Sigmoid colon (tissue), 7 donors: ENCODE measurements at places on chromosomes 3 and 15. TPM values are rescaled to one million over a fixed set of nuclear protein-coding genes. Genes with fewer than 3 reads are reported as not detected.

DNA sequence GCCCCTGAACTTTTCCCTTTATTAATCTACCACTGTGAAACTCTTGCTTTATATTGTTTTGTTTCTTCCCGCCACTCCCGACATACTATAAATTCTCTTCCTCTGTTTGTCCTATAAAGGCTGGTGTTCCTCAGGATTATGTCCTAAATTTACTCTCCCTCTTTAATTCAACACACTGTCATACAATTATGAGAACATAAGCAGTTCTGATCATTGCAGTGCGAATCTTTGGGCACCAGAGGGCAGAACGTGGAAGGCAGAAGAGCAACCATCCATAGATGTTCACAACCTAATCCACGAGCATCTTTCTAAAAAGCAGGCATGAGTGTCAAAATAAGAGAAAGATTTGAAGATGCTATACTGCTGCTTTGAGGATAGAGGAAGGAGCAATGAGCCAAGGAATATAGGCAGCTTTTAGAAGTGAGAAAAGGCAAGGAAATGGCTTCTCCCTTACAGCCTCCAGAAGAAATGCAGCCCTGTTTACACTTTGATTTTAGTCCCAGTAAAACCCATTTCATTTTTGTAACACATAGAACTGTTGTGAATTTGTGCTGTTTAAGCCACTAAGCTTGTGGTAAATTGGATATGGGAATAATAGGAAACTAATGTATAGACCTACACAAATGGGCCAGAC, 179.4 kb downstream of the GBE1 start:
- no peak for DNase-seq

GRCh38 chr3:183460081-183461055, 31.9 kb upstream of the MCF2L2 start:
- DNase-seq, result no peak

DNA sequence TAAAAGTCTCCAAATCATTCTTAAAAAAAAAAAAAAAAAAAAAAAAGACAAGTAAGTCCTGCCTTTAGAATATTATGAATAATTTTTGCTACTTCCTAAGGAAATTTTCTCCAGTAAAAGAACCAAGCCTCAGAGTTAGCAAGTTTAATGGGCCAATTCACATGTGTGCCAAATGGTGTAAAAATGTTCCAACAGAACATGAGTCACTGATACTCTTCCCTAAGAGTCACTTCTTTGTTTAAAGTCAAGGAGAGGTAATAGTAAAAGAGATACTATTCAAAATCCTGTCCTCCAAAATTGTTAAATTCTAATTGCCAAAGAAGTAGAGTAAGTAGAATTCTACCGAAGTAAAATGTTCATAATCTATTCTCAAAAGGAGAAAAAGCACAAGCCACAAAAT, 17.7 kb upstream of the CPA3 start:
- no peak for DNase-seq

- peak; percentile 34 for DNase-seq
These were observed 155.8 kb downstream of the TBC1D2B start for GRCh38 chr15:77921664-77922063.

- DNase-seq, result no peak
These were observed 52.3 kb upstream of the BNIP2 start for GRCh38 chr15:59741274-59741906.

DNA sequence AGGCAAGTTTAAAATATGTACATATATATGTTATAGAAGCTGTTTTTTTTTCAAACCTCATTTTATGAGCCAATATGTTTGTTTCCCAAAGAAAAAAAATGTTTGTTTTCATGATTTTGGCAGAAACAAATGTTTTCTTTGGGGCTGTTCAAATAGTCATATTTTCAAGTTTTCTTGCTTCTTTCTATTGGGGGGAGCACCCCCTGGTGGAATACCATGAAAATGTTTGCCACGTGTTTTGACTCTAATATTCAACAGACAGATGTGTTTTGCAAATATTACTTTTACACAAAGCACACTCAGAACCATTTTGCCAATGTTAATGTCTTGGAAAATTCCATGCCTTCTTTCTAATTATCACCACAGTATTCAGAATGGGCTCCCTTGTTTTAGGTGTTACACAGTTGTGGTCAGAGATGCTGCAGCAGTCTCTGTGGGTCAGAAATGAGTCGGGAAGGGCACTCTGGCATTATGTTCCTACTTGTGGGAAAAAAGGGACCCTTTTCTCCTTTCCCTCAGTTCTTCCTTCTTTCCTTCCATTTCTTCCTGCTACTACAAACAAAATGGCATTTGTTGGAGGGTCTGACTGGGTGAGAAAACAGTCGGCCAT, 817.0 kb downstream of the TUSC7 start:
- DNase-seq, result no peak

Gene GOLGA8G
- total RNA-seq, result not detected

DNA sequence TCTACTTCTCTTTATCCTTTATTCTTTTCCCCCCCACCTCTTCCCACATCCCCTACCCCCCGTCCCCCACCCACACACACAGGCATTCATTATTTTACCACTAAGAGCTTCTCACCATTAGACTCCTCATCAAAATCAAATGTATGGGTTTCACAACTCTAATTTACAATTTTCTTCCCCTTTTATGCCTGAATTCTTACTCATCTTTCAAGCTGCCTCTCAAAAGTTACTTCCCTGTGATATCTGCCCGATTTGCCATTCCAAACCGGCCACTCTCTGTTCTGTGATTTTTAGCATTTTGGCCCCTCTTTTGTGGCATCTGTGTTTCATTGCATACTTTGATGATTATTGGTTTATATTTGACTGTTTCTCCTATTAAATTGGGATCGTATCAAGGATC, 42.2 kb downstream of the SLC9A9 start:
- no peak for DNase-seq

- DNase-seq, result no peak
These were observed 15.1 kb downstream of the CCDC33 start for GRCh38 chr15:74251131-74251811.

GRCh38 chr3:100516838-100517237, 24.4 kb downstream of the TMEM45A start:
- DNase-seq, result no peak

DNA sequence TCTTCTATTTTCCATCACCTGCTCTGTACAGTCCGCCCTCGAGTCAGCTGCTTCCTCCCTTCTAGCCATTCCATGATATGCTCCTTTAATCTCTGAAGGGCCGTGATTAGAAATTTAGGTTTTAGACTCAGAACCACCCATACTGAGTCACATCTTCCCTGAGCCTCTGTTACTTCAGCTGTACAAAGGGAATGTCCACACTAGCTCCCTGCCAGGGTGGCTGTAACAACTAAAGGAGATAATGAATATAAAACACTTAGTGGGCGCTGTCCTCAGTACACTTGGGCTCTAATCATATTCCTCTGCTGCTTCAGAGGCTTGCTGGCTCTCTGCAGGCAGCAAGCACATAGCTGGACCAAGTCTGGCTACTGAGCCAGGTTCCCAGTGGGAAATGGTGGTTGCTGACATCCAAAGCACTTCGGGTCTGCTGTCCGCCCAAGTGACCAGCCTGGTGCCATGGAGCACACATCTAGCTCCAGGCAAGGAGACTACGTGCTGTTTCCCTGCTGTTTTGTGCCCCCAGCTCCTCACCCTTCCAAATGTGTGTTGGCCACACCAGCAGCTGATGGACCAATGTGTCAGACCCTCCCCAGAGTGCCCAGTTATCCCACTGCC, 901 bp upstream of the CHST14 start:
- no peak for DNase-seq

Gene TTLL13
- total RNA-seq, result not detected

Gene CCDC33
- total RNA-seq, result not detected

GRCh38 chr3:21624524-21624923, 126.5 kb downstream of the ZNF385D start:
- no peak for DNase-seq

Gene CYP19A1
- total RNA-seq, result 0.71 TPM

GRCh38 chr3:158925021-158925420, 123.2 kb downstream of the MFSD1 start:
- no peak for DNase-seq

DNA sequence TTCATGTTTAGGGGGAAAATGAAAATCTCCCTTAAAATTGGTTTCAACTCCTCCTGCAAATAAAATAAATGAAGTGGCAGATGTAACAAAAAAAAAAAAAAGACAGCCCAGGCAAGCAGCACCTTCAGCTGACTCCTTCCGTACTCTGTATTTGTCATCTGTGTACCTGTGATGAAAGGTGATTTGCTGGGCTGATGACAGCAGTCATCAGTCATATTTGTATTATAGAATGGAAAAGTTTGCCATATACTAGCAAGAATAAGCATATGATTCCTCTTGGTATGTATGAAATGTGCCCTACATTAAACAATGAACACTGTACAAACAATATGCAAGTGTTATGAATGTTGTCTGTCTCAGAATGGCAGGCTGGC, 44.1 kb upstream of the WWTR1 start:
- DNase-seq, result no peak

- DNase-seq, result no peak
These were observed 297.4 kb downstream of the PLCL2 start for GRCh38 chr3:17182166-17182565.

DNA sequence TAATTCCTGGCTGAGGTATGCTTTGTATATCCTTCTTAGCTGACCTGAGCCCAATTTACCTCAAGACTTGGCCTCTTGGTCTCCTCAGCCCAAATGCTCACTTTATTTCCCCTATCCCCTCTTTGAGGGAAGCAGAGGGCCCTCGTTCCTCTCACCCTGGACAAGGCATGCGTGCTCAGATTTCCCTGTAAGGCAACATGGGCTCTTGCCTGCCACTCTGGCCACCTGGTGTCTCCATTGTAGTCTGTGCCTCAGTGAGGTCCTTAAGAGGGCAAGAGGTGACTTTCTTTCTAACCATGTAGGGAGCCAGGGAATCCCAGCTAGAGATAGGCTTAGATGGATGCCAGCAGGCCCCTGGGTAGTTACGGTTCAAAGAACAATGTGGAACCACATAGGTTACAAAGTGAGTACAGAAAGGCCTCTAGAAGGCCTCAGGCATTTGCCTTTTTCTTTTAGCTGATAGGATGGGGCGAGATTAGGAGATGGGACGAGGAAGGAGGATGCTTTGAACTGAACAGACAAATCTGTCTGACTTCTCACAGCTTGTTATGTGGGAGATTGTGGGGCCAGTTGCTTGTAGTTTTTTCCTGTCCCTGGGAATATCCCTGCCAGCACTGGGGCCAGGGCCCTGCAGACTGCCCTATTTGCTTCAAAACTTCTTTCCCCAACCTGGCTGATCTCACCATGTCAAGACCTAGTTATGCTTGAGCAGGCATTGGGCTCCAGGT, 1.1 kb upstream of the INTS14 start:
- no peak for DNase-seq

Gene CXCR6
- not detected for total RNA-seq

Gene LMOD3
- total RNA-seq, result not detected

Gene ARGFX
- not detected for total RNA-seq

DNA sequence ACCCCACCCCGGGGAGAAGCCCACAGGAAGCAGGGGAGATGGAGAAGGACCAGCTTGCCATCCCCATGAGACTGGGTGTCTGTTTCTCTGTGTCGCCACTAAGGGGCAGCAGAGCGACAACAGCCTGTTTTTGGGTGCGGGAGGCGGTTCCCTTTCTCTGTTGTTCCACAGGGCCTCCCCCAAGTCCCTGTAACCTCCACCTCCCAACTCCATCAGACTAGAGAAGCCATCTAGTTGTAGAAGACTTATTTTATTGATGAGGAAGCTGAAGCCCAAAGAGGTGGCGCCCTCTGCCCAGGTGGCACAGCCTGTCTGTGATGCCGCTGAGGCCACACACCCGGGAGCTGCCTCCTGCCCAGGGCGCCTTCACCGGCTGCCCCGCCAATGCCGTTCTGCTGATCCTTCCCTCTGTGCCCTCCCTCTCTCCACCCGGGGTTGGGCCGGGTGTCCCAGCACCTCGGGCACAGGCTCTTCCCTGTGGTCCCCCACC, 3.9 kb upstream of the CCDC9B start:
- peak; percentile 83 for DNase-seq

- DNase-seq, result no peak
These were observed 155.5 kb downstream of the FNDC3B start for GRCh38 chr3:172194702-172195406.

GRCh38 chr15:88695691-88696251, 57.0 kb downstream of the ISG20 start:
- no peak for DNase-seq

Gene PLAAT1
- total RNA-seq, result 3.3 TPM

DNA sequence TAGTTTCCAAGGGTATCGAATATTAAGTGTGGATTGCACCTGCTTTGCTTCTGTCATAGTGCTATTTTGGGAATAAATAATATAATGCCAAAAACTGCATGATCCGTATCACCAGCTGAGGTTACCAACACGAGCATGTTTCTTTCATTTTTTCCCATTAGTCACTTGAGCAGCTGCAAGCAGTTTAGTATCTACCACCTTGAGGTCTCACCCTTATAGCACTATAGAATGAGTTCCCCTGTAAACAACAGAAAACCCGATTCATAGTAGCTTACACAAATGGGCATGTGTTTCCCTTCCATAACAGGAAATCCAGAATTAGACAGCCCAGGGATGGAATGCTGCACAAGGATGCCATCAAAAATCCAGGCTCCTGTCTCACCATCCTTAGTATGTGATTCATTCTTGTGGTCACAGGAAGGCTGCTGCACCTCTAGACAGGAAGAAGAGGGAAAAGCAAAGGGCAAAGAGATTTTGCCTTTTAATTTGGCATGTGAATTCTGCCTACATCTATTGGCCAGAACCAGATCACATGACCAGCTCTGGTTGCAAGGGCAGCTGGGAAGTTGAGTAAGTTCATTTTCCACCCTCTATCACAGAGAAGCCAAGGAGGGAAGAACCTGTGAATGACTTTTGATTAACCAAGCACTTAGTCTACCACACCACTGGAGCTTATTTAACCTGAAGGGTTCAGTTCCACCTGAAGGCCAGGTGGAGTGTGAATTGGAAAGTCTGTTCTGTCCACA, 91.3 kb upstream of the SLC25A36 start:
- no peak for DNase-seq

GRCh38 chr15:100669260-100669659, 66.9 kb downstream of the ASB7 start:
- peak; percentile 60 for DNase-seq

- no peak for DNase-seq
These were observed 152.7 kb downstream of the IL20RB start for GRCh38 chr3:137110392-137110996.
